ENCODE measurements at places on chromosomes 5 and 9.
A peak's percentile ranks its signal among the peaks of the same experiment; 100 is the strongest.

DNA sequence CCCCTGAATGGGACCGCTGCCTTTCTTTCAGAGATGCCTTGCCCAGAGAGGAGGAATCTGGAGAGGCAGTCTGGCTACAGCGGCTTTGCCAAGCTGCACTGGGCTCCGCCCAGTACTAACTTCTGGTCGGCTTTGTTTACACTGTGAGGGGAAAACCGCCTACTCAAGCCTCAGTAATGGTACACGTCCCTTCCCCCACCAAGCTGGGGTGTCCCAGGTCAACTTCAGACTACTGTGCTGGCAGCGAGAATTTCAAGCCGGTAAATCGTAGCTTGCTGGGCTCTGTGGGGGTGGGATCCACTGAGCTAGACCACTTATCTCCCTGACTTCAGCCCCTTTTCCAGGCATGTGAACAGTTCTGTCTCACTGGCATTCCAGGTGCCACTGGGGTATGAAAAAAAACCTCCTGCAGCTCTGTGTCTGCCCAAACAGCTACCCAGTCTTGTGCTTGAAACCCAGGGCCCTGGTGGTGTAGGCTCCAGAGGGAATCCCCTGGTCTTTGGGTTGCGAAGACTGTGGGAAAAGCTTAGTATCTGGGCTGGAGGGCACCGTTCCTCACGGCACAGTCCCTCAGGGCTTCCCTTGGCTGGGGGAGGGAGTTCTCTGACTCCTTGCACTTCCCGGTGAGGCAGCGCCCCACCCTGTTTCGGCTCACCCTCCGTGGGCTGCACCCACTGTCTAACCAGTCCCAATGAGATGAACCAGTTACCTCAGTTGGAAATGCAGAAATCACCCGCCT, 171.2 kb downstream of the CWC27 start:
- DNase-seq = no peak

GRCh38 chr9:14532456-14533115, 160.6 kb downstream of the ZDHHC21 start:
- DNase-seq = peak; percentile 92

DNA sequence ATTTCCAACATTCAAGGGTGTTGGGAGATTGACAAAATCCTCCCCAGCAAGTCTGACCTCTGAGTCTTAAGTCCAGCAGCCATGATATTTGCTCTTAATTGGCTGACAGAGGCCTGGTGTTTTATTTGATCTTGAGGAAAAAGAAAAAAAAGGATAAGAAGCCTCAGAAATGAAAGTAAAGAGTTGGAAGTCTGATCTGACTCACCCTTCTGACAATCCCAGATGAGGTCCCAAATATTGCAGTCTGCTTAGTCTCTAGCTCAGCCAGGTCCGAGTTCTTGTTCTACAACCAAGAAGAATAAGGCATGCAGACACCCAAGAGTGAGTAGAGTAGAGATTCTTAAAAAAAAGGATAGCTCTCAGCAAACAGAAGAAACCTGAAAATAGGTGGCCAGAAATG, 632.5 kb upstream of the ST8SIA4 start:
- DNase-seq = no peak

GRCh38 chr5:59103303-59103702, 520.4 kb downstream of the RAB3C start:
- DNase-seq = no peak

GRCh38 chr9:136535070-136535469, 10.8 kb downstream of the NOTCH1 start:
- no peak for DNase-seq
